ENCODE measurements at places on chromosomes 4 and X.

DNA sequence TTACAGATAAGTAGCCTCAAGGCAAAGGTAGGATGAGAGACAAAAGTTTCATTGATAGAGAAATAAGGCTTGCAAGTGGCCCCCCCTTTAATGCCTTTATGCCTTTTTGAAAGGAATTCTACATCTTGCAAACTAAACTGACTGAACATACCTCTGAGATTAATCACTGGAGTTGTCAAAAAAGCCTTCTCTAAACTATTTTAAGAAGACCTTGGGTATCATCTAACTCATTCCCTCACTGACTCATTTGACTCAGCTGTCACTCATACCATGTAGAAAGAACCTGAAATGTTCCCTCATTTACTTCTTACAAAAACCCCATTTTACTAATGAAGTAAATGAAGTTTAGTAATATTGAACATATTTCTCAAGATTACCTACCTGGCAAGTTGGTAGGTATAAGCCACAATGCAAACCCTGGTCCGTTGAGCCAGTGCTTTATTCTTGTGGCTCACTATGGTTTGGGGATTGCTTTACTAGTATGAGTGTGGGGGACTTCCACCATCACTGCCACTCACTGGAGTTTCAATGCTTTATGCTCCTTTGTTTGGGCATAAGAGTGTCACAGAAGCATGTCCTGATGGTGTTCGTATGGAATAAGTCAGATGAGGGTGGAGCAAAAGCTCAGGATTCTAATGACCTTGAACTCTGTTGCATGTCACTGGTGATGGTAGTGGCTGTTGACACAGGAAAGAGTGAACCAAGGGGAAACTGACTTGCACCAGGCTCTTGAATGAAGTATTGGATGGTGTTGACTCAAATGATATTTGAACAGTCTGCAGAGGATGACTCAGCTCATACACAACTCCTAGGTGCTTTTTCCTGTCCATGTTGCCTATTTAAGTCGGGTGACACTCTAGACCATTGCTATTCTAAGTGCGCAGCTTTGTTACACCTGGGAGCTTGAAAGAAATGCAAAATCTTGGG, 305.5 kb upstream of the EMCN start:
- DNase-seq: no peak

- no peak for DNase-seq
These were observed 3.9 kb downstream of the KLHL8 start for GRCh38 chr4:87216469-87216868.

GRCh38 chrX:11363069-11363594, 69.9 kb downstream of the AMELX start:
- no peak for DNase-seq

GRCh38 chrX:23864742-23865326, 42.9 kb downstream of the APOO start:
- no peak for DNase-seq

Measured in smooth muscle cell of the brain vasculature (primary cell).